NCI-H446 (cell line): ENCODE measurements at places on chromosomes 16 and 17.

DNA sequence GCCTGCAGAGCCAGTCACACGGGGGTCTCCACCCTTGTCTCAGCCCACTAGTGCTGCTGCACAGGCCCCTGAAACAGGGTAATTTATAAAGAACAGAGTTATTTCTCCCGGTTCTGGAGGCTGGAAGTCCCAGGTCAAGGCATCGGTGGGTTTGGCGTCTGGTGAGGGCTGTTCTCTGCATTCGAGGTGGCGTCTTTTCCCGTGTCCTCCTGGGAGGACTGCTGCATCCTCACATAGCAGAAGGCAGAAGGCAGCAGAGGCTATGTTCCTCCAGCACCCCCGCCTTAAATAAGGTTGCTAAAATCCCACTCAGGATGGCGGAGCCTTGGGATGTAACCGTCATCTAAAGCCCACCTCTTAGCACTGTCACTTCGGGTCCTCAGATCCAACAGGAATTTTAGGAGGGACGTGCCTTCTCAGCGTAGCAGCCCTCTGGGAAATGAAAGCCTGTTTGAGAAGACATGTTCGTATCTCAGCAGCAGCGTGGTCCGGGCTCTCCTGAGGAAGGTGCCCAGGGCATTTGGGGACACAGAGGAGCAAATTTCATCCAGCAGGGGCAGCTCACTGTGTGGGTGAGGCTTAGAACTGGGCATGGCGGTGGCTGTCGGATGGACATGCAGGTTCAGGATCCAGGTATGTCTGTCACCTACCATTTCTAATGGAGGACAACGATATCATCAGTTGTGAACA, 221.6 kb upstream of the CHMP6 start:
- DNase-seq = no peak

DNA sequence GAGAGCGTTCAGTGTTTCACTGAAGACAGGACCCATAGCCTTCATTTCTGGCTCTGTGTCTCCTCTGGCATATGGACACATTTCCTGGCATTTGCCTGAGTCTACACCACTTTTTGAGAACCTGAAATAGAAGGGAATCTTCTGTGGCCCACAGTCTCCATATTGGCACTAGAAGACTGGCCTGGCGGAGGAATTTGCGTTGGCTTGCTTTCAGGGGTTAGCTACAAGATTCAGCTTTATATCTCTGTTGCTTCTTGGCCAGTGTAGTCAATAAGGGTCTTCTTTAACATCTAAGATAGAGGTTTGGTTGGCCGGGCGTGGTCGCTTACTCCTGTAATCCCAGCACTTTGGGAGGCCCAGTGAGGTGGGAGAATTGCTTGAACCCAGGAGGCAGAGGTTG, 12.8 kb upstream of the CLEC18C start:
- DNase-seq = no peak

DNA sequence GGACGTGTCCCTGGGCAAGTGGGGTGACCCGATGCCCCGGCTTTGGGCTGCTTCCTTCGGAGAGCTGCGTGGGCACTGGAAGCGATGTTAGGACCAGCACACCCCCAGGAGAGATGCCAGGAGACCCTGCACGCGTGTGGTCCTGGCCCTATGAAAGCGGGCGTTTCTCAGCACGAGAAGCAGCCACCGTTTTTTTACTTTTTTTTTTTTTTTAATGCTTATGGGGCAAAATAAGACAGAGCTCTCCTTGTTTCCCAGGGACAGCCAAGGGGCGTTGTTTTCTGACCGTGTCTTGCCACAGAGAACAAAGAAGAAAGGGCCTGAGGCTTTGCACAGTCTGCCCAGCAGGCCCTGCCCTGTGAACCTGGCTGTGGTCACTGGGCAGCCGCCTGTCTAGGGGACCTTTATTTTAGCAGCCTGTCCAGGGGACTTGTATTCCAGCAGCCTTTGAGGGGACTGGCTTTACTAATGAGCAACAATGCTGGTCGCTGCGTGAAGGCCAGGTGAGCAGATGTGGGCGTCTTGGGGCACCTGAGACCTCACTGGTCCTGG, 996 bp downstream of the SLC25A10 start:
- DNase-seq = no peak

GRCh38 chr16:64914-65255, 7.5 kb downstream of the RHBDF1 start:
- no peak for DNase-seq

DNA sequence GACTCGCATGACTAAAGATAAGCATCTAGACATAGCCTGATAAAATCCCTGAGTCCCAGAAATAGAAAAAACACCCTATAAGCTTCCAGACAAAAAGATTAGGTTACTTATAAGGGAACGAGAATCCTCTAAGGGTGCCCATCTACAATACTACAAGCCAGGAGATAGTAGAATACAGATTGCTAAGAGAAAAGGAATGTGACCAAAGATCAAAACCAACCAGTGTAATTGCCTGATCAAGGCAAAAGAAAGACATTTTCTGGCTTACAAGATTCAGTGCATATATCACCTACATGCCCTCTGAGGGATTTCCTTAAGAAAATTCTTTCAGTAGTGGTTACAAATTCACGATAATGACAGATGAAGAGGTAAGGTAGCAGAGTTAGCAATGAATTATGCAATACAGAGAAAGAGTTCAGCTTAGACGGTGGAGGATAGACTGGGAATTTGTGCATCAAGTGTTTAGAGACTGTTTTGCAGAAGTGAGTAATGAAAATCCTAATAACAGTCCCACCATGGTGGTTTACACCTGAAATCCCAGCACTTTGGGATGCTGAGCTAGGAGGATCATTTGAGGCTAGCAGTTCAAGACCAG, 35.0 kb downstream of the BCL7C start:
- no peak for DNase-seq

DNA sequence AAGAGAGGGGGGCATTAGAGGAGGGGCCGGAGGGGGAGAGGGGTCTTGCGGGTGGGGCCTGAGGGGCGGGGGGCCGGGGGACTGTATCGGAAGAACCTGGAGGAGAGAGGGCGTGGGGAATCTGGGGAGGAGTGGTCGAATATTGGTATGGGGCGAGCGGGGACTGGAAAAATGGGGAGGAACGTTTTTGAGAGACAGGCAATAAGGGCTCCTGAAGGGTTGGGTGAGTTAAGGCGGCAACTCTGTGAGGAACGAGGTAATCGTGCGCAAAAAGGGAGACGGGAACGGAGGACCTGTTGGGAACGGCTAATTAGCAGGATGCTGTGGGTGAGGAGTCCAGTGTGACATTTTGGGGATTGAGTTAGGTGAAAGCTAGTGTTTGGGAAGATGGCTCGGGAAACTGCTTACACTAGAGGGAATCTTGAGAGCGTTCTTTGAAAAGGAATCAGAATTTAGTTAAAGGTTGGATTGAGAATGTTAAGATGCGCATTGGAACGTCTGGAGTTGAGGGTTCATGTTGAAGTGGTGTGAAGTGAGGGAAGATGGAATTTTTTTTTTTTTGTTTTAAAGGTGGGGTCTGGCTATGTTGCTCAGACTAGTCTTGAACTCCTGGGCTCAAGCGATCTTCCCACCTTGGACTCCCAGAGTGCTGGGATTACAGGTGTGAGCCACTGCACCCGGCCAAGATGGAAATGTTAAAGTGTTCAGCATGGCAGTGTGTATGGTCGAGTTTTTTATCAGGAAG, 662 bp downstream of the WIPF2 start:
- DNase-seq = peak; percentile 63

- DNase-seq = no peak
Measured at GRCh38 chr17:36674278-36674650, 72.9 kb downstream of the MRM1 start.

DNA sequence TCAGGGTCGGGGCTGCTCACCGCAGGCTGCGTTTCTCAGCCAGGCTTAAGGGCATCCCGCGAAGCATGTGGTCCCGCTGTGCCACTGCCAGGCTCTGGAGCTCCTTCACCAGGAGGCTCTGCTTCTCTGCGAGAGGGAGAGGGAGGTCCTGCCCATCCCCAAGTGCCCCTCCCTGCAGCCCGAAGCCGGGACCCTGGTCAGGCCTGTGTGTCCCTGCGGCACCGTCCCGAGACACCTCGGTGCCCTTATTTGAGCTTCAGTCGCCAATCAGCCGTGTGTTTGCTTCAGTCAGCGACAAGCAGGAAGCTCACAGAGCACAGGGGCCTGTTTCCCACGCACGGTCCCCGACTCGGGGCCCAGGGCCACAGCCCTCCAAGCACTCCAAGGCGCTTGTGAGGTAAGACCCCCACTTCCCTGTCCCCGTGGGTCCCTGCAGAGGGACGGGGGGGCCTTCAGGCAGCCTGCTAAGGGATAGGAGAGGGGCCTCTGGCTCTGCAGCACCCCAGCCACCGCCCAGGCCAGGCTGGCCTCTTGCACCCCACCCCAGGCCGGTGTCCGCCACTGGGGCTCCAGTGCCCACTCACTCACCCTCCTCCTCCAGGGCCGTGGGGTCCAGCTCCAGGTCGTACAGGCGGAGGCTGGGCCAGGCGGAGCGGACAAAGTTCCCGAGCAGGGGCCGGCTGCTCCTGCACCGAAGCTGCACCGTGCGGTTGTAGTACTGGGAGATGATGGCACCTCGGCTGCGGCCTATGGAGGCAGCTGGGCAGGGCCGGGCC, 3.2 kb downstream of the TMC6 start:
- no peak for DNase-seq
